ENCODE measurements at places on chromosomes 3 and 15.

- no peak for DNase-seq
These were observed 562.5 kb downstream of the UNC13C start for GRCh38 chr15:54540721-54541120.

DNA sequence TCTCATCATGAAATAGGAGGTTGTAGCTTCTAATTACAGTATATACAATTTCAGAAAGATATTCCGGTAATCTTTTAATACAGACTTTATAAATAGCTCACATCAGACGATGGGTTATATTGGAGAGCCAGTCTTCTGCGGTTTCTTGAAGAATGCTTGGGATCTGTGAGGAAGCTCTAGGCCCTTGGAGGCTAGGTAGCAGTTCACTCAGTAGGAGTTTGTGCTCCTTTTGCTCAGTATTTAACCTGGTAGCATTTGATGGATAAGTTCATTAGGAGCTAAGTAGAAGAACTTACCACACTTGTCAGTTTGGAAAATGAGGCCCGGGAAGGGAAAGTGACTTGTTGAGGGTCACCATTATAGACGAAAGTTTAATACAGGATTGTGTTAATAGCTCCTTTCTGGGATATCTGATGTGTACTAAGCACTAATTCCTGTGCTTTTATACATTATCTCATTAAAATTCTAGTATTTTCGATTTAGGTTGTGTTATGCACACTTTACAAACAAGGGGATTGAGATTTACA is 2.8 kb downstream of the FNDC3B start:
- DNase-seq = no peak

DNA sequence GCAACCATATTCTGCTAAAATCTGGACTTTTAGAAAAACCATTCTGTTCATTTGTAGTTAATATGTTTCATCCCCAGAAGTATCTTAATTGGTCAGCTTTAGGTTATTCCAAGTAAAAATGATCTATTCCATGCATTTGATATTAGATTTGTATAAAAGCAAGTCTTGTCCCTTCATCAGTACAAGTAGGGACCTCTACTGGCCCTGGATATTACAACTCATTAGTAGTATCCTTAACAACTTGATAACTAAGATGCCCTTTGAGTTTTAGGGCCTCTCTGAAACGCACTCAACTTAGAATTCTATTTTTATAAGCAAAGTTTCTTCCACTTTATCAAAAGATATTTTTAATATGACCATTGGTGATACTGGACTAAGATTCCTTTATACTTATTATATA is 25.3 kb upstream of the SELENOT start:
- DNase-seq = peak; percentile 16

DNA sequence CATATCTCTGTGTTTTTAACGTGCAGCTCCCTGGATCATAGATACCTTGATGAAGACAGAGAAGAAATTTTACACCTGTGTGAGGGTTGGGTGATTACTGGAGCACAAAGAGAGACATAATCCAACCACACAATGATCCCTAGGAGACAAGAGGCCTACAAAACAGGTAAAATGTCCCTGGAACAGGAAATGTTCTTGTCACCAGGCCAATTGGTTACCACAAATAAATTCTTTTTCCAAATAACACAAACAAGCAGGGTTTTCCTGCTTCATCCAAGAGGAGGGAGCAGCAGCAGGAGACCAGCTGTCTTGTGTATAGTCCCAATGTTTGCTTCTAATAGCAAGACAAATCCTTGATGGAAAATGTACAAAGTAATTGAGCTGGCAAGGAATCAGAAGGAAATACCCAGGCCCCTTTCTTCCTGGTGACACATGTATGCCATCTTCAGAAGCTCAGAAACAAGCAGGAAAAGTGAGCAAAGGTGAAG is 1.4 kb downstream of the MGLL start:
- DNase-seq = no peak

GRCh38 chr15:67085237-67085817 is 19.9 kb downstream of the SMAD3 start:
- DNase-seq = no peak

DNA sequence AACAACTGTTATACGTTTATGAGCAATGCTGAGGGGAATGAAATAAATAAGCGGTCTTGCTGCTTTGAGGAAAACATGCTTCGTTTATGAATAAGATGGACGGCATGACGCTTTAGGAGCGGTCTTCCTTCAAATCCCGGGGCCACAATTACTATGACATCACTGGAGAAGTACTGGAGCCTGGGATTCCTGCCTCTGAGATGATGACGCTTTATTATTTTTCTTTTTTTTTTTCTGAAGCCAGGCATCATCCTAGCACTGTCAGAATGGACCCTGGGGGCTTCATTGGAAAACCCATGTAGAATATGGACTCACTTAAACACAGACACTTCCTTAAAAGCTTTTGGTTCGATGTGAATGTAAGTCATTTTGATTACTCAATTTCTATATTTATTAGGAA is 52.5 kb upstream of the FOXP1 start:
- no peak for DNase-seq

DNA sequence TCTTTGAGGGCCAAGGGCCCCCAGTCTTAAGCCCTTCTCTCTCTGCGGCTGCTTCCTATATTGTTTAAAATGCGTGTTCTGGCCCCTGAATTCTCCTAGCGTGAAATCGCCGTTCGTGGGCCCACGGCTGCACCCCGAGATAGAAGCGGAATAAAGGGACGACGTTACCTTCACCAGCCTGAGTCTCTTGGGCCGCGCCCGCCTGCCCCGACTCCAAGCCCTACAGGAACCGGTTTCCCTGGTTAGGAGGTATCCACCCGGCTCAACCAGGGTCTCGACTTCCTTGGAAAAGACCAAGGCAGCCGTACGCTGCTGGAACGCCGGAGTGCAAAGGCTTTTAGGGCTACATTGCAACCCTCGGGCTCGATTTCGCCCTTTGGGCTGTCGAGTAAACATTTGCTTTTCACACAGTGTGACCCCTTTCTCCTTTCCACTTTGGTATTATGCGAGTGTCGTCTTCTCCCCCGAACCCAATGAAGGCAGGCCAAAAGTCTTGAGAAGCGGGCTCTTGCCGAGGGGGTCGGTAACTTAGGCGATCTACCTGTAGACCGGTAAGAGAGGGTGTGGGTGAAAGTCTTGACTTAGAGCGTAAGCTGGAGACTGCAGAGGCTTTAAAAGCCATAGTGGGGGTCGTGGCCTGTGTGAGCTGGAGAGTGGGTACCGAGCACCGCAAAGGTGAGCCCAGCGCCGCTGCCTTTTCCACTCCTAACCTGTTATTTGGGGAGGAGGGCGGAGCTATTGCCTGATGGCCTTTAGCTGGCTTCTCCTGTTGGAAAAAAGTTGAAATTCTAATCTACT is 2.0 kb downstream of the TRIM71 start:
- no peak for DNase-seq

- peak; percentile 31 for DNase-seq
These were observed 193.6 kb downstream of the AGBL1 start for GRCh38 chr15:86273309-86273708.

- DNase-seq = no peak
These were observed 27.2 kb downstream of the GRIP2 start for GRCh38 chr3:14512942-14513327.

- DNase-seq = peak; percentile 85
These were observed 15.0 kb upstream of the TM6SF1 start for GRCh38 chr15:83092309-83092976.

DNA sequence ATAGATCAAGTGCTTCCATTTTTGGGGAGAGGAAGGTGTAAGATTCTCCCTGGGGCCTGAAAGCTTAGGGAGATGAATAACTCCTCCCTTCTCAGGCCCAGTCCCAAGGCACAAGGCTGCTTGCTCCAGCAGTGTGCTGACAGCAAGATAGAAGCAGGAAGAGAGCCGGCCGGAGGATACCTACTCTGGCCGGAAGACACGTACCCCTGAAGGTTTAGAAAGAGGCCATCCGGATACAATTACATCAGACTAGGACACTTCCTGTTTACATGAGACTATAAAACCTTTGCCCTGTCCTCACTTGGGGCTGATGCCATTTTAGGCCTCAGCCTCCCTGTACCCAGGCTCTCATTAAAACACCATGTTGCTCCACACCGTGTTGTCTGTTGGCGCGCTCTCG is 329.9 kb downstream of the SV2B start:
- DNase-seq = no peak

- DNase-seq = no peak
These were observed 59.5 kb upstream of the SUCLG2 start for GRCh38 chr3:67713764-67714469.

DNA sequence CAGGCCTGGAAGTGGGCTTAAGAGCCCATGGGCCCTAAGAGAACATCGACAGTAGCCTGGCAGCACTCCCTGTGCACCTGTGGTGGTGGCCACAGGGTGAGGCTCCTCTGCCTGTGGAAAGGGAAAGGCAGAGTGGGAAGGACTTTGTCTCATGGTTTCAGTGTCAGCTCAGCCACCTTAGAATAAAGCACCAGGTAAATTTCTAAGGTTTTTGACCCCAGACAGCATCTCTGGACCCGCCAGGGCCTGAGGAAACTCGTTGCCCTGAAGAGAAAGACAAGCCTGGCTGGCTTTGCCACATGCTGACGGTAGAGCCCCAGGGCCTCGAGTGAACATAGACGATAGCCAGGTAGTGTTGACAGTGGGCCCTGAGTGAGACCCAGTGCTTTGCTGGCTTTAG is 22.1 kb downstream of the GOLGA6A start:
- DNase-seq = no peak

DNA sequence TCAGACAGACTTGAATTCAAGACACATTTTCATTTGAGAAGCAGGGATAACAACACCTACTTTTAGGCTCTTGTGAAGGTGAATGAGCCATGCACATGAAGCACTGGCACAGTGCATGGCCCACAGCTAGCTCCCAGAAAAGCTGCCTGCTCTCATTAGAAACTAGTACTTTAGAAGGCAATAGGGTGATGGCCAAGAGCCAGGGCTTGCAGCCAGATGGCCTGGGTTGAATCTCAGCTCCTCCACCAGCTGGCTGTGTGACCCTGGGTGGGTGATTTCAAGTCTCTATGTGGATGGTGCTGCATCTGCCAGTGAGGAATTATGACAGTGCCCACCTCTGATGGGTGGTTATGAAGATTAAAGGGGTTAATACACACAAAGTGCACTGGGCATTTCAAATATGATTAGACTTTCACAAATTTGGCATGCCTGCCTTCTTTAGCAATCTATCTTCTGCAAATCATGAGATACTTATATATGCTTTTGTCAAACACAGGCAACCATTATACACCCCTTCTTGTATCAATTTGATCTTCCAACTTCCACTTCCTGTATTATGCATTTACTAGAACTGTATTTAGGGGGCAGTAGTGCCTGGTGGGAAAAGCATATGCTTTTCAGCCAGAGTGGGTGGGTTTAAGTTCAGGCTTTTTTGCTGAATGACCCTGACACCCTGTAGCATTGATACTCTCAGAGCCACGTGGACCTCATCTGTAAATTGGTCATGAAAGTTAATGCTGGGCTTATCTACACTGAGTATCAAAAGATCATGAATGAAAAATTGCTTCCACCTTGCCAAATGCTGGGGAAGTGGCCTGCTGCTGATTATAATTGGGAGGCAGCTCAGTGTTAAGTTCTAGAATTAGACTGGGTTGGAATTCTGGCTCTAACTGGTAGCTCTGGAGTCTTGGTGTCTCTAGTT is 34.7 kb upstream of the RBP1 start:
- DNase-seq = no peak

GRCh38 chr3:70861855-70862254 is 549.4 kb upstream of the MDFIC2 start:
- DNase-seq = peak; percentile 51

GRCh38 chr3:16728770-16729745 is 123.8 kb upstream of the DAZL start:
- peak; percentile 68 for DNase-seq

DNA sequence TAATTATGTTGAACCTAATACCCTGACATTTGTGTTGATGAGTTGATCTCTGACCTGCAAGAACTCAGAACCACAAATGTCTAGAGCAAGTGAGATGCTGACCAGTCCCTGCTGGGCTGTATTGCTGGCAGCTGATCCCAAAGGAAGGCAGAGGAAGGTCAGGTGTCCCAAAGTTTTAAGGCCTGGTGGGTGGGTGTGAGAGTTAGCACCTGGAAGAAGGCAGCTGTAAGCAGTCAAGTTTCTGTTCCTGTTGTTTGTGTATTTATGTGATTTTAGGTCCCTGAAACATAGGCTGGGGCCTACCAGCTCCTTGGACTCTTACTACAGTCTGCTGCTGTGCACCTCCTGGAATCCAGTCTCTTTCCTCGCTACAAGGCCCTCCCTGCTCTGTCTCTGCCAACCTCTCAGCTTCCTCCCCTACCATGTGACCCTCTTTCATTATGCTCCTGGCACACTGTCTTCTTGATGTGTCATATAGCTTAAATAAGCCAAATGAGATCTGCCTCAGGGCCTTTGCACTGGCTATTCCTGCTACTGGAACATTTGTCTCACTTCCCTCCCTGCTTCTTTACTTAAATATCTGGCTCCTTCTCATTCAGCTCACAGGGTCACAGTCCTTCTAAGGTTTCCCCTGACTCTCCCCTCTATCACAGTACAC is 31.0 kb upstream of the ATOSA start:
- peak; percentile 68 for DNase-seq

- no peak for DNase-seq
These were observed 400.6 kb upstream of the CFAP20DC start for GRCh38 chr3:59450437-59450836.

DNA sequence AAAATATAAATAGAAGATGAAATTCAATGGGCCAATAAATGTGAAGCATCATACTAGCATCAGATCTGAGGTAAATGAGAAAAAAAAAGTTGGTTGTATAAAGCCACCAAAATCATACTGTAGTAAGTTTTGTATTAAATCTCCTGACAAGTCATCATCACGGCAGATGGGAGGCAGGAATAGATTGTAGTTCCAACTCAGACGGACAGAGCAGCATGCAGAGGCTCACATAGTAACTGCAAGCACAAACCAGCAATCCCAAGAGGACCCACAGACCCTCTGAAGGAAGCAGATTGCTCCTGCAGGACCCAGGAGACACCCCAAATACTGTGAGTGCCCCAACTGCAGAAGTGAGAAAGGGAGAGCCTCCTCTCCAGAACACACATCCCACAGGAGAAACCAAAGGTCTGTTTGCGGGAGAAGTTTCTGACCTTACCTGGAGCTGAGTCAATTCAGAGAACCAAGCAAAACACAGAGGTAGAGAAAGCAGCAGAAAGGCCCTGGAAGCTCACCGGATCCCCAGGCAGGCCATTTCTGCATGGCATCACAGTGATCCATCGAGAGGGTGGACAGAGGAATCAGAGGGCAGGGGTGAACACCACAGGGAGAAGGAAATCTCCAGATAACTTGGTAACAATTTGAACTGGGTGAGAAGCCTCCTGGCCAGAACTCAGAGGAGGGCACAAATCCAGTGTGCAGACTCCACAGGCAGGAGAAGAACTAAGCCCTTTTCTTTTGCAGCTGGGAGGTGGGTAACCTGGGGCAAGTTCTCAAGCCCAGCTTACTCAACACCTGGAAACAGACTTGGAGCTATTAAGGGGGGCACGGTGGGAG is 141.6 kb upstream of the ARHGEF26 start:
- no peak for DNase-seq

- no peak for DNase-seq
These were observed 39.7 kb upstream of the PLOD2 start for GRCh38 chr3:146200461-146201220.

GRCh38 chr15:37076543-37076942 is 23.8 kb downstream of the MEIS2 start:
- peak; percentile 30 for DNase-seq

- DNase-seq = no peak
These were observed 66.8 kb downstream of the STAC start for GRCh38 chr3:36447061-36447460.
